Stimulated activated CD4-positive, alpha-beta T cell treated with anti-CD3 and anti-CD28 coated beads, Interleukin-12 subunit alpha, Interleukin-12 subunit beta, amount 100 ng/mL, for 24 hours (primary cell): ENCODE measurements at places on chromosomes 6 and 20.

DNA sequence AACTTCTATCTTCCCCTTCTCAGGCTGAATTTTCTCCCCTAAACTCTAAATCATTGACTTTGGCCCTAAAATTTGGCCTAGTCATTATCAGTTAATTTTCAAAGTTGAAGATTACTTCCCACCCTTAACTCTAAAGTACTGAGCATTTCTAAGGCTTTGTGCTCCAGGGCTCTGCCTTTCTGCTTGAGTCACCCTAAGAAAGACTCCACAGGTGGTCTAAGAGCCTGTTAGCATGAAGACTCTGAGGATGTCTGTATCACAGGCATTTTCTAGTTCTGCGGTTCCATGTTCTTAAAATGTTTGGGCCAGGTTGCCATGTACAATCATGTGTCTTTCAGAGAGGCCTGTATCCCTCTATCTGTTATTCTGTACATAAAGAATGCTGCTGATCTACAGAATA lies 808.1 kb upstream of the MANEA start:
- DNase-seq: no peak

GRCh38 chr6:170542031-170542719 lies 10.9 kb downstream of the PSMB1 start:
- DNase-seq: no peak

GRCh38 chr6:130259557-130259956 lies 36.8 kb upstream of the SAMD3 start:
- DNase-seq: no peak

DNA sequence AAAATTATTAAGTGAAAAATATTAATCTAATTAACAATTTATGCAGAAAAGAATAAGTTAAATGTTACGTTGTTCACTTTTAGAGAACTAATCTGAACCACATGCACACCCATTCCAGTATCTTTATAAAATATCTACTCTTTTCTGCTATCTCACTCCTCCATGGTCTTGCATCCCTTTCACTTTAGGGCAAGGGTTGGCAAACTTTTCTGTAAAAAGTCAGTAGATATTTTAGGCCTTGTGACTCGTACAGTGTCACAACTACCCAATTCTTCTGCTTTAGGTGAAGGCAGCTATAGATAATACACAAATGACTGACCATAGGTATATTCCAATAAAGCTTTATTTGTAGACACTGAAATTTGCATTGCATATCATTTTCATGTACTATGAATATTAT lies 39.7 kb upstream of the SUPT3H start:
- DNase-seq: no peak

- no peak for DNase-seq
Observed at GRCh38 chr6:168200571-168201134, 118.9 kb downstream of the DACT2 start.

- no peak for DNase-seq
Observed at GRCh38 chr6:147549531-147549930, 41.0 kb downstream of the SAMD5 start.
